ENCODE measurements at places on chromosomes 6 and 20.

DNA sequence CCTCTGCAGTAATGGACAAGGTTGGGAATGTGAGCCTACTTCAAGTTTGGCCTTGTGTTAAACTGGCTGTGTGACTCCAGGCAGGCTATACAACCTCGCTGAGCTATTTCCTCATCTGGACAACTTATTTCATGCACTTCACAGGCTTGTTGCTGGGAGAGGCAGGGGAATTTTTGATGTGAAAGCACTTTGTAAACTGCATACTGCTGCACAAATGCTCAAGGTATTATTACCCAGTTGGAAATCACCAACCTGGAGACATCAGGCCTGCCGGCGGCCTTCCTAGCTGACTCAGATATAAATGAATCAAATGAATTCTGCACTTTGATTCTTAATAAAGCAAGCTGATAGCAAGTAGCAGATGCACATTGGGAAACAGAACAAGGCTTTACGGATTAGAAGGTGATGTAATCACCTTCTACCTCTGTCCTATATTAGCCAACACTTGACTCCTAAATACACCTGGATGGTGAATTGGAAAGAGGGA lies 10.1 kb downstream of the JARID2 start:
- DNase-seq, result no peak

GRCh38 chr6:157994125-157994795 lies 12.6 kb downstream of the SYNJ2 start:
- no peak for DNase-seq

GRCh38 chr20:50272724-50273446 lies 82.3 kb downstream of the CEBPB start:
- DNase-seq, result no peak

DNA sequence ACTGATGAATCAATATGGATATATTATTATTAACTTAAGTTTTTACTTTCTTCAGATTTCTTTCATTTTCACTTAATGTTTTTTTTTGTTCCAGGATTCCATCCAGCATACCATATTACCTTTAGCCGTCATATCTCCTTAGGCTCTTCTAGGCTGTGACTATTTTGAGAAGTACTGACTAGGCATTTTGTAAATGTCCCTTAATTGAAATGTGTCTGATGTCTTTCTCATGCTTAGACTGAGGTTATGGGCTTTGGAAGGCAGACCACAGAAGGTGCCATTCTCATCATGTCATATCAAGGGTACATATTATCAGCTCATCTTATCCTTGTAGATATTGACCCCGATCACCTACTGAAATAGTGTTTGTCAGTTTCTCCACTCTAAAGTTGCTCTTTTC lies 101.3 kb downstream of the FOXO3 start:
- DNase-seq, result no peak

DNA sequence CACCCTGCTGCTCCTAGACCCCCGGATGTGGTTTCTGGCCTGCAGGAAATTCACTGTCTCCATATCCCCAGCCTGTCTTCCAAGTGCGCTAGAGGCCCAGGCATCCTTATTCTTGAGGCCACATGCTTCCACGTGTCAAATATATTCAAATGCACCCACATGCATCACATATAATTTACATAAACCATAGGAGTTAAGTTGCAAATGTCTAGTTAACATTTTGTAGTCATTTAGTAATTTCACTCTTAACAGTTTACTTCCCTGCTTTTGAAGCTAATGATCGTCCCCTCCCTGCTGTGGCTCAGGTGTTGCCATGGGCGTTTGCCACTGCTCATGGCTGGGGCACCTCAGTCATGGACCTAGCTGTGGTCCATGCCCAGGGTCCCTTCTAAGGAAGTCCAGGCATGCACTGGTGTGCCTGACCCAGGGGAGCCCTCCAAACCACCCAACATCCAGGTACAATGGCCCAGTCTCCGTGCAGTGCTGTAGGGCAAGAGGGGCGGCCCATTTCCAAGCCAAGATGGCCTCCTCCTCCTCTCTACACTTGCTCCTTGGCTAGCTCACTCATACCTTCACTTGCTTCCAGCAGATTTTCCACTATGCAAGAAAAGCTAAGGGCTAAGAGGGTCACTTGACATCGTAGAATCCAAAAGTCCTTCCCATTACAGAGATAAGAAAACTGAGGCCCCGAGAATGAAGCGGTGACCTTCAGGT lies 42.4 kb downstream of the FGD2 start:
- no peak for DNase-seq

DNA sequence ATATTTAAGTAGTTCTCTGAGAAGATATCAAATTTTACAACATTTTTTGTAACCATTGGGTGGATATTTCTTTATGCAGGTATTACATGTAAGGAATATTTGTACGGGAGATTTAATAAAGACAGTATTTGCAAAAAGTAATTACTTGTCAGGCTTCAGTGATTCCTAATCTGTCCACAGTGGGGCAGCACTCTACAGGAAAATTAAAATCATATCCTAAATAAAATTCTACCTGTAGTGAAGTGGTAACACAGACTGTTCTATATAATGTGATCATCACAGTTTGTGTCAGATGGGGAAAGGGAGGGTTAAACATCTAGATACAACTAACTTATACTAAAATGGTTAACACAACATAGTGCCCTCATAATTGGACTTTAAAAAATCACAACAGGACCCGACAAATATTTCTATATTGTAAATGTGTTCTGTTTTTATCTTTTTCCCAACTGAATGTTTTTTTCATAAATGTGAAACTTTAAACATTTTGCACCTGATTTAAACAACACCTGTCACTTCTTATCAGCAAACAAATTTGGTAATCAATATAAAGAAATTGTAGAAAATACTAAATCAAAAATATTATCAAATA lies 145.6 kb upstream of the MANEA start:
- peak; percentile 57 for DNase-seq

DNA sequence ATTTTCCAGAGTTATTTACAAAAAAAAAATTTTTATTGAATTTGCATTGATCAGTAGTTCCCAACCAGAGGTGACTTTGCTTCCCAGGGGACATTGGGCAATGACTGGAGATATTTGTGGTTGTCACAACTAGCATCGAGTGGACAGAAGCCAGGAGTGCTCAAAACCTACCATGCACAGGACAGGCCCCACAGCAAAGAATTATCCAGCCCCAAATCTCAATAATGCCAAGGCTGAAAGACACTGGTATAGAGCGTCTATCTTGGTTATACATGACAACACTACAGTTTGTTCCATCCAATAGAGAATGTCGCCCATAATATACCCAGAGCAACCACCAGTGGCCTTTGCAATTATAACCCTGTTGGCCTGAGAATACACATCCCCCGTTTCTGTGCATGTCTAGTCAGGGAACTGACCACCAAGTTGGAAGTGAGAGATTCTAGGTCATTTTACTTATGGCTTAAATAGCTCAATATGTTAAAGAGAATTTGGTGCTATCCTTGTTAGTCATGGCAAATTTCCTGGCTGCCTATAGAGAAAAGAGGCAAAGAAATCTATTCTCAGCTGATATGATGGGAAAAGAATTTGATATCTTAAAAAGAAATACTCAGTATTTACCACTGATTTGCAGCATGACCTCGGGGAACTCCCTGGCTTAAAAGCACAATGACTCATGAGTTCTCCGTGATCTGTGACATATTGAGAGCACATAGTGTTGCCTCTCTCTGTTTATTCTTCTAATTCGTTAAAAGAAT lies 76.0 kb upstream of the ADTRP start:
- DNase-seq, result no peak

DNA sequence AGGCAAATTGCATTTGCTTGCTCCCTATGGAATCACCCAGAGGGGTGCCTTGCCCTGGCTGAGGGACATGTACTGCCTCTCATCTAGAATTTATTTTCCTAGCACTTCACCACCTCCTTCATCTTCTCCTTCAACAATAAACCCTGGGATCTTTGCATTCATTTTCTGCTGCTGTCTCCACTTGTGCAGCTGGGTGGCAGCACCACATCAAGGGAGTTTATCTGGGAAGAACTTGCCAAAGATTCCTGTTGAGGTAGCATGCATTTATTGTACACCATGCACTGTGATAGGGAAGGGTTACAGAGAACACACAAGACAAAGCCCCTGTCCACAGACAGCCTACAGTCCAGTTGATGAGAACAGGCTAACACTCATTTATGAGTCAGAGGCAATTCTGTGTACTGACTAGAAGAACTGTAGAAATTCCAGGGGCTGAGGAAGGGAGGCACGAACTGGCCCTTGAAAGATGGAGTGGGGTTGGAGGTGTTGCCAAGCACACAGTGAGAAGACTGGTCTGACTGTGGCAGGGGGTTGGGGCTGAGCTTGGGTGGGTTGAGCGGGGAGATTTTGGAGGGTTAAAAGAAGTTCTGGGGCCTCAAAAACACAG lies 17.5 kb downstream of the C20orf173 start:
- DNase-seq, result peak; percentile 22

DNA sequence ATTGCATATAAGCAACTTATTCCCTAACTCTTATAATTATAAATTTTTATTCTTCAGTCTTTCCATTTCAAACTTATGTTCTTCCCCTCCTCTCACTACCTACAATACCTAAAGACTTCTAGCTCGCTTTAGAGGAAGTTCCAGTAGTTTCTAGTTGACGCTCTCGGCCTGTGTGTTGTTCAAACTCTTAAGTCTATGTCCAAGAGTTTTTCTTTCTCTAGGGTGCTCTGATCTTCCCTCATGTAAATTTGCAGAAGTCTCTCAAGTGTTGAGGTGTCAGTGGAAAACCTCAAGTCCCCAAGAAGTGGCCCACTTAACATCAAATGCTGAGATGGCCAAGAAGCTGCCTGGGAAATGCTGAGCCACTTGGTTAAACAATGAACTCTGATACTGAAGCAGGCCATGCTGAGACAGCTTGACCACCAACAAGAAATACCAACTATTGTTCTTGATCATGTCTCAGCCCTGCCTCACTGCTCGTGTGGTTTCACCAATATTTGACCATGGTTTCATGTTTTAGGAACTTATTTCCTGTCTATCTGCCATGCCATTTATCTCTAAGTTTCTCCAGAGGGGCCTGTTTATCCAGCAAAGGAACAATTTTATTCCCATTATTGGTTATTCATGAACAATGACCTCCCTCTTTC lies 100.9 kb upstream of the TCF21 start:
- no peak for DNase-seq

- DNase-seq, result no peak
Measured at GRCh38 chr6:21005816-21006570, 471.7 kb downstream of the CDKAL1 start.

DNA sequence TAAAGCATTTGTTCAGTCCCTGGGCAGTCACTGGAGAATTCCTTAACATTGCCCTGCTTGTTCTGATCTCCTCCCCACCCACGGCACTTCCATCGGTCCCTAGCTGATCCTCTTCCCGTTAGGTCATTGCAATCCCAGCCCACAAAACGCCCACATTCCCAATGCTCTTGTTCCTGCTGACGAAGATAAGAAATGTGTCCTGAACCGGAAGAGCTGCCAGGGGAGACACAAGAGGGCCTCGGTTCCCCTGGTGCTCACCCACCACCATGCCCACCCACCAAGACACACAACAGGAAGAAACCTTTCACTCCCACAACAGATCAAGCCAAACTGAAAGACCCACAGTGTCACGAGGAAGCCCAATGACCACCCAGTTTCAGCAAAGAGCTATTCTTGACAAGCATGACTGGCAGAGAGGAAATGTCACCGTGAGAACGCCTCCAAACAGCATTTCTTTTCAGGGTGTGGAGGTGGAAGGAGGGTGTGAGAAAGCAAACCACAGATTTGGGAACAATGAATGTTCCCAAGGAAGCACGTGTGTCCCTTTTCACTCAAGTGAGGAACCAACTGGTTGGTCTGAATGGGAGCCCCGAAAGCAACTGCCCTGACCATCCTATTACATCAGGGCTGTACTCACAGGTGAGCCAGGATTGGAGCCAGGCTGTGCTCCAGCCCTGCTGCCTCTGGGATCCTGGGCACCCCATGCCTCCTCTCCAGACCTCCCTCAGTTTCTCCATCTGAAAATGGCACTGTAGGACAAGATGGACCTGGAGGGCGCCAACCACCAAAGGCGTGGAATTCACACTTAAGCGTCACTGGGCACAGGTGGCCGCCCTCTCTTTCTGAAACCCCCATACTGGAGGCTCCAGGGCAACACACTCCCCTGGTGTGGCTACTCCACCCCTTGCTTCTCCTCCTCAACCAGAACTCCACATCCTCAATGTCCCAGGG lies 97.5 kb downstream of the ZMYND8 start:
- no peak for DNase-seq

DNA sequence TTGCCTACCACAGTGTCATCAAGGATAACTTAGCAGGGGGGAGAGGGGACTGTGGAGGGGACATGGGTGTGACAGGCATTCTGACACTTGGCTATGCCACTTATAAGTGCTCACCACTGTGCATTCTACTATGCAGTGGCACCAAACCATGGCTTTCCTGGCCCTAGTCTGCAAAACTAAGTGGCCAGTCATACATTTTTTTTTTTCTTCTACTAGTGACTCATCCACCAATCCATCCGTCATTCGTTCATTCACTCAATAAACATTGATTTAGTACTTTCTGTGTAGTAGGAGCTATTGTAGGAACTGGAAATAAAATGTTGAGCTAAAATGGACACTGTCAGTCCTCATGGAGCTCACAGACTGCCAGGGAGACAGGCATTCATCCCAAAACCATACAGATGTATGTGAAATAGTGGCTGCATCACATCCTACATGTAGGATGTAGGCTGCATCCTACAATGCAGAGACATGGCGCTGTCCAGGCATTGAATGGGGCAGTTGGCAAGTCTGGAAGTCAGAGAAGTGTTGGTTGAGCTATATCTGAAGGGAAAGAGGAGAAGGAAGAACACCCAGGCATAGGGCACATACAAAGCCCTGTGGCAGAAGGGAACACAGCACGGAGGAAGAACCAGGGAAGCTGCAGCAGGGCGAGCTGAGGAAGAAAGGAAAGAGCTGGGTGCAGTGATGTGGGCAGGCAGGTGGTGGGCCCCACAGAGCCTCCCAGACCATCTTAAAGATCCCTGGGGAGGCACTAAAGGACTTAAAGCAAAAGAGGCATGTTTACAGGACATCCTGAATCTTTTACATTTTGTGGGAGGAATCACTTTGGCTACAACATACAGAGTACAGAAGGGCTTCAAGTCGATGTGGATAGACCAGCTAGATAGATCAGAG lies 224.4 kb downstream of the UST start:
- peak; percentile 47 for DNase-seq

DNA sequence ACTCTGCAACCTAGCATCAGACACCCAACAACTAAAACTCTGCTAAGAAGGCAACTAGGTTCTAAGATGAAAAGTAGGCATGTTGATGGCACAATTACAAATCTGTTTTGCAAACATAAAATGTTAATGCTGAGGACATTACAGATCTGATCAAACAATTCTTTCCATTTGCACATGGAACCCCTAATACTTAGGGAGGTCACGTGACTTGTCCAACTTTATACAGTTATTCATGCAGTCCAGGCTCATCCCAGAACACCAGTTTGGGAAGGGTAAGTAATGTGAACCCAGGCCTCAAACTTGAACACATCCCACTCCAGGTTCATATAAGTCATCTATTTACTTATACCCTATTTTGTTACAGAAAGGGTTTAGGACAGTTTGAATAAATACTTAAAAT lies 247.2 kb downstream of the HACE1 start:
- DNase-seq, result no peak

Measured in NCI-H345 (cell line).